COR-L47 (cell line): ENCODE measurements at places on chromosomes 1 and 21.

DNA sequence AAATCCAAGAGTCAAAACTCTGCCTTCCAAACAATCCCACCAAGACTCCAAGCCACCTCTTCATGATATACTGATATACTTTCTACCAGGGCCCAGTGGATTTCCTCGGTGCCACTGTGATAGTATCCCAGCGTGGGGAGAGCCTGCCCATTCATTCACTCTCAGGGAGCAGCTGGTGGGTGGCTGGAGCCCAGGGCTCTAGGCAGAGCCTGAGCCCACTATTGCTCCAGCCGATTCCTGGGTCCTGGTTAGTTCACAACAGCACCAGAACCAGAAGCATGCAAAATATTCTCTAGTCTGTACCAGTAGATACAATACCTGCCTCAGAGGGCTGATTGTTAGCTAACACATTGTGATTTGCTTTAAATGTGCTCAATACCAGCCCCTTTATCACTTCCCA is 831 bp downstream of the CSRP1 start:
- no peak for DNase-seq

GRCh38 chr1:236336084-236336483 is 54.3 kb upstream of the ERO1B start:
- no peak for DNase-seq

DNA sequence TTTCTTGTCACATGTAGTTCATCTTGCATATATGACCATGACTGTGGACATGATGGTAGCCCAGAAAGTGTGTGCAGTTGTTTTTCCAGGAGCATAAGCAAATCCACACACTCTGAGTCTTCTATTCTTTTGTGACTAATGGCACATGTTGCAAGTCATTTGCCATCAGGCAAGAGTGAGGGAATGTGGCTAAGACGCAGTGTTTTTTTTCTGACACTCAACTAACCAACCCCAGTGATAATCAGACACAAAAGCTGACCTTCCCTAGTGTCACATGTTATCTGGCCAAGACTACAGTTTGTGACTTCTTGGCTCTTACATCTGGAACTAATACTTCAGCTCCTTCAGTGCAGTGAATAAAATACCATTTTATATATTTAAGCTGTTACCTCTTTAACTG is 108.8 kb downstream of the ITSN1 start:
- no peak for DNase-seq

DNA sequence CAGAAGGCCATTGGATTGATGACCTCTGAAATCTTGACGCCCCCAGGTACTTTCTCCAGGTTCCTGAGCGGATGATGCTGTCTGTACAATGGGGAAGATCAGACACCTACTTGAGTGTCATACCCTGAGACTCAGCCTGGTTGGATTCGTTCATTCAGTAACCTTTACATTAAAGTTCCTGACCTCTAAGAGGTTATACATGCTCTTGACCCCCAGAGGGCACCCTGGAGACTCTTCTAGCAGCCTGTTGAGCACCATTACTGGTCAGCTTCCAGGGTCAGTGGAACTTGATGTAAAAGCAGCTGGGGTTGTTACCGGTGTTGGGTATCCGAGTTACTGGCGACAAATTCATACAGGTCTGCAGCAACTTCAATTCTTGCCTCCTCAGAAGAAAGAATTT is 114.3 kb upstream of the ZNF678 start:
- no peak for DNase-seq

DNA sequence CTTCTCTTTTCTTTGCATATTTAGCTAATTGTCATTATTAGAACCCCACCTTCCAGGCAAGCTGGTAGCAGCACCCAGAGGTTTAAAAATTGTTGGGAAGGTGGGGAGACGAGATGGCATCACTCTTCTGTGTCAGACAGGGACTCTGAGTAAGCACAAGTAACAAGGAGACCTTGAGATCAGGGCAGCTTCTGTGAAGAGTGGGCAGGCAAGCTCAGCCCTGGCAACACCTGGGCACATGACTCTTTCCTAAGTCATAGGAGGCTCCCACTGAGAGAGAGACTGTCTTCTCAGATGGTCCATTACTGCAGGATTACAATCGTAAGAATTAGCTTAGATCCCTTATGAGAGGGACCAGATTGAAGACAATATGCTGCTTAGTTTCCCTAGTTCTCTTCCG is 183.5 kb downstream of the BRINP2 start:
- DNase-seq = no peak

DNA sequence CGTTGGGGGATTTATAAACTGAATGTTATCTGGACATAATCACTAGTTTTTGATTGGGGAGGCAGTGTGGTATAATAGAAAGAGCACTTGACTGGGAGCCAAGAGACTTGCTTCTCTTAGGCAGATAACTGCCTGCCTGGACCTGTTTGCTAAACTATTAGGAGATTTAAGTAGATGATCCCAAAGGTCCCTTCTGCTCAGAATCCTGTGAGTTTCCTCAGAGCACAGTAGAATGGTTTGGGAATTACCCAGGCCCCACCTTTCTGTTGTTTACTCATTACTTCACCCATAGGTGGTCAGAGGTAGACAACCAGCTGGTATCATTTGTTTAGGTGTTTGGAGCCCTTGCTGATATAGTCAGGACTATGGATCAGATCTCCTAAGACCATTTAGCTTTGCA is 10.3 kb upstream of the PODN start:
- no peak for DNase-seq

- DNase-seq = no peak
Measured at GRCh38 chr1:50681931-50682330, 258.7 kb upstream of the DMRTA2 start.

GRCh38 chr1:166840309-166841274 is 1.3 kb downstream of the POGK start:
- DNase-seq = no peak

GRCh38 chr1:27113861-27114260 is 41.1 kb downstream of the SLC9A1 start:
- DNase-seq = no peak

- DNase-seq = no peak
Measured at GRCh38 chr1:209755926-209756614, at the start of gene TRAF3IP3. Gene TRAF3IP3, plus strand, starts transcription at chr1:209756053. Its CDS starts 3,987 bp downstream, at chr1:209760040.

DNA sequence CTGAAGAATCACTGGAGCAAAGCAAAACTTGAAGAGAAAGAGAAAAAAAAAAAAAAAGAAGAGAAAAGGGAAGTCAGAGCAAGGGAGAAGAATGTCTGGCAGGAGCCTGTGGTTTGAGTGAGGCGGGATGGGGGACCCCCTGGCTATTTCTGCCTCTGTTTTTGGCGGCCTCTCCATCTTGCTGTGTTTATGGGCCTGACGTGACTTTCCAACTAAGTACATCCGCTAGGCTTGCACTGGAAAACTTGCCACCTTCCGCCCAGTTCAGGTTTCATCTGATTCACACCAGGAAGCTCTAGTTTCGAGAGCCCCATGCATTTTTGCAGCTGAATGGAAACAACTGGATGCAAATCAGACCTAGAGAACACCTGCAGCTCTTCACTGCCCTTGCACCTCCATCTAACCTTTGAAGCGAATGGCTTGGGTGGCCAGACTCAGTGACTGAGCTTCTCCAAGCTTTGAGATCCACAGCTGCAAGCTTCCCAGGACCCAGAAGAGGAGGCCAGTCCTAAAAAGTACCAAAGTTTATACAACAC is 28.0 kb downstream of the TBX15 start:
- no peak for DNase-seq

GRCh38 chr1:244445320-244446181 is 6.2 kb downstream of the ADSS2 start:
- DNase-seq = no peak

DNA sequence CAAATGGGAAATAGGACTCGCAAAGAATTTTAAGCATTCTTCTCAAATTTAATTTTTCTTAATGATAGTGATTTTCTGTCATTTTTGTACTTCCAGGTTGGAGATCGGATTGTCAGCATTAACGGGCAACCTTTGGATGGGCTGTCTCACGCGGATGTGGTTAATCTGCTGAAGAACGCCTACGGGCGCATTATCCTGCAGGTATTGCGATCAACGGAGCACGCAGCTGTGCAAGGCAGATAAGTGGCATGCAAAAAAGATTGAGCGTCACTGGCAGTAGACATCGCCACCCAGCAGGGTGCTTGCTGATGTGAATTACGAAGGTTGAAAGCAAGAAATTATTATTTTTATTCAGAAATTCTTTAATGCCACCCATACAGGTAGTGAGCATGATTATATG is 65.9 kb upstream of the L1TD1 start:
- no peak for DNase-seq

DNA sequence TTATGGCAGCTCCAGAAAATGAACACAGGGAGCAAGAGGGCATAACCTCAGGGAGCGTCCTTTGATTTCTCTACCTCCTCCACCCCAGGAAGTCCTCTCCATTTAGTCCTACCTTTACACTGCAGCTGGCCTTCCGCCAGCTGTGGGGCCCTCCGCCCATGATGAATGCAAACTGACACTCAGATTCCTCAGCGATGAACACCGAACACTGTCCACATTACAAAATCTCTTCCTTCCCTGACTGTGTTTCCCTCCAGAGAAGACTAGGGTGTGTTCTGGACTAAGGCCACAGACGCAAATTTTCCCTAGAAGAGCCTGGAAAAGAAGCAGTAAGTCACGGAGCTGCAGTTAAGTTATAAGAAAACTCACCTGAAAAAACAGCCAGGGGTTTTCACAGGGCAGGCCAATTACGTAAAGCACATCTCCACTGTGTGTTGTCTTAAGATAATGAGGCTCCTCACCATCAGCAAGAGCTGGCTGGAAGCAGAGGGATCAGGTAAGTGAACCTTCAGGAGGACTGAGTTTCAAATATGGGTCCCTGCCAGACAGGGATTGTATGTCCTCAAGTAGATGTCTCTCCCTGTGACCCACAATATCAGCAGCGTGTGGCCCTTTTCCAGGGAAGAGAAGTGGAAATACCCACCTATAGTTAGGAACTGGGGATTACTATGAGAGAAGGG is 46.3 kb upstream of the ATP1B1 start:
- no peak for DNase-seq

DNA sequence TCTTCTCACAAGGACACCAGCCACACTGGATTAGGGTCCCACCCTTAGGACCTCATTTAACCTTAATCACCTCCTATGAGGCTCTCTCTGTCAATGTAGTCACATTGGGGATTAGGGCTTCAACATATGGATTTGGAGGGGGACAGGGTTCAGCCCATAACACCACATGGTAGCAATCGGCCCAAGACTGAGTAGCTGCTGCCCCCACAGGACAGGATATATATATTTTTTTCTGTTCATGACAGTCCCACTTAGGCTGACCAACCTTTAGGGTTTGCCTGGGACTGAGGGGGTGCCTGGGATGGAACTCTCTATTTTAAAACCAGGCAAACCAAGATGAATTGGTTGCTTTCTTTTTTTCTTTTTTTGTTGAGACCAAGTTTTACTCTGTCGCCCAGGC is 8.2 kb upstream of the ACTL8 start:
- DNase-seq = no peak

GRCh38 chr1:158005224-158005623 is 11.8 kb downstream of the KIRREL1 start:
- DNase-seq = no peak

- no peak for DNase-seq
Measured at GRCh38 chr1:213366141-213366831, 315.2 kb downstream of the RPS6KC1 start.

DNA sequence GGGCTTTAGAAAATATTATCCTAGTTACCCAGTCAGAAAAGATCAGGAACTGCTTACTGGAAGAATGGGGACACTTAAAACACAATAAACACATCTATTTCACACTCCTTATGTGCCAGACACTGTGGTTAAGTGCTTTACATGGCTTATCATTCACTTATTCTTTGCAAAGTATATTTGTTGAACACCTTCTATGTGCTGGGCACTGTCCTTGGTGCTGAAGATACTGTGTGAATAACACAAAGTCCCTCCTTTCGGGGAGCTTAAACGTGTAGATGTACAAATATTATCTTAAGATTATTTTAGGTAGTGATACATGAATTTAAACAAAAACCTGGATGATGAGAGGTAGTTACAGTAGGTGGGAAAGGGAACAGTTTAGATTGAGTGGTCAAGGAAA is 169.3 kb downstream of the ST6GALNAC5 start:
- DNase-seq = no peak

GRCh38 chr1:233230011-233230410 is 65.5 kb downstream of the PCNX2 start:
- no peak for DNase-seq

DNA sequence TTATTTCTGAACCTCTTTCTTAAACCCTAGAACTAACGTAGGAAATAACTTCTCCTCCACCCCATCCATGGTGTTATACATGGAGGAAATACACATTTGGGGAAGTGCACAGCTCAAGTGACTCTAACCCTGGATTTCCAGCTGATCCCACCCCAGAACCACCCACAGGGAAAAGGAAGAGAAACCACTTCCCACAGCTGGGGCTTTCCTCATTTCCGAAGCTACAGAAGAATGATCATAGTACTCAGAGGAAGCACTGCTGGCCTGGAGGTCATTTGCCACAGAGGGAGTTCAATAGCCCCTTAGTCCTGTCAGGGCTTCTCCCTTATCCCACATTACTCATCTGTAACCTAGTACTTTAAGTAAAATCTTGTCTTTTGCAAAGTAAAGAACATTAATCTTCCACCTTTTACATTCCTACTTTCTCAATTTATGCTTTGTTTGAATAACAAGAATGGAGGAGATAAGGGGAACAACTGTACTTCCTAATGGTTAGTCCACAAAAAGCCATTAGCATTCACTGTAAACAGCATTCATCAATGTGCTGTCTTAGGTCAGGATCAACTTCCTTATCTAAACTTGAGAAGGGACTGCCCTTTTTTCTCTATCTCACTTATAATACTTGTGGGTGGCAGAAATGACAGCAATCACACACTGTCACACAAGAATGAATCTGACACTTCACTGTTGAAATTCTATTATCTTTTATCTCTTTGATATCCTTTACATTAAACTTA is 63.0 kb upstream of the RGS1 start:
- no peak for DNase-seq
